ENCODE measurements at places on chromosomes 1 and 21.

DNA sequence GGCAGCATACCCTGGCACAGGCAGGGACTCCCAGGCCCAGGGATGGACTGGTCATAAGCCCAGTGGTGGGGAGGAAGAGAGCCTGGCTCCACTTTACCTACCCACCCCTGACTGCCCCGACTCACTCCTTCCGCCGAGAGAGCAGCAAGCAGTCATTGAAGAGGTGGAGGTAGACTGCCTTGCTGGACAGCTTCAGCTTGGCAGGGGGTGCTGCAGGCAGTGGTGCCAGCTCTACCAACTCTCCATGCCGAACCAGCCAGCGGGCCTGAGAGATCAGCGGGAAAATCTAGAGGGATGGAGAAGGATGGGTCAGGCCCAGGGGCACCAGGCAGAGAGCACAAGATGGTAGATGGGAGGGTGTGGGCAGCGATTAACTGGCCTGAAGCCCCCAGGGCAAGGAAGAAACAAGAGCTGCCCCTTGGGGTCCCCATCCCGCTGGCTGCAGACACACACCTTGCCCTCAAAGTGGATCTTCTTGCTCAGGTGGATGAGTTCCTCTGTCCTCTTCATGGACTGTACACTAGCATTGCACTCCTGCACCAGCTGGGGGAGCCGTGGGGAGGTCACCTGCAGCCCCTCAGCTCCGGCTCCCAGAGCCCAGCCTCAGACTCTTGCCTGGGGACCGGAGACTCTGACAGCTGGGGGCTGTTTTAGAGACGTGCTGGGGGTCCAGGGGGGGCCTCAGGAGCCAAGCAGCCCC, 7.7 kb downstream of the ARHGEF19 start:
- DNase-seq, result peak; percentile 65

DNA sequence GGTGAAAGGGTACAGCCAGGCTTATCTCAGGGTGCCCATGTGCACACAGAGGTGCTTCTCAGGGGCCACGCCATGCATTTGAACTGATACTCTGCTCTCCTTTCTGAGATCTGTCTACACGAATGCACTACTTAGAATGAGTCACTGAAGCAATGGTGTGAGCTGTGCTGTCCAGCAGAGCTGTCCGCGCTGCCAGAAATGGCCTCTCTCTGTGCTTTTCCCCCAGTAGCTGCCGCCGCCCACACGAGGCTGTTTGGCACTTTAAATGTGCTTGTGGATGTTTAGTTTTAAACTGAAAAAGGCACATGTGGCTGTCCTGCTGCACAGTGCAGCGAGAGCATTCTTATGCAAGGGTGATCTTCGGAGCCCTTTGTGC, 87.1 kb upstream of the COL6A1 start:
- DNase-seq, result no peak

GRCh38 chr1:179817789-179818188, 59.8 kb downstream of the TOR1AIP2 start:
- DNase-seq, result no peak

DNA sequence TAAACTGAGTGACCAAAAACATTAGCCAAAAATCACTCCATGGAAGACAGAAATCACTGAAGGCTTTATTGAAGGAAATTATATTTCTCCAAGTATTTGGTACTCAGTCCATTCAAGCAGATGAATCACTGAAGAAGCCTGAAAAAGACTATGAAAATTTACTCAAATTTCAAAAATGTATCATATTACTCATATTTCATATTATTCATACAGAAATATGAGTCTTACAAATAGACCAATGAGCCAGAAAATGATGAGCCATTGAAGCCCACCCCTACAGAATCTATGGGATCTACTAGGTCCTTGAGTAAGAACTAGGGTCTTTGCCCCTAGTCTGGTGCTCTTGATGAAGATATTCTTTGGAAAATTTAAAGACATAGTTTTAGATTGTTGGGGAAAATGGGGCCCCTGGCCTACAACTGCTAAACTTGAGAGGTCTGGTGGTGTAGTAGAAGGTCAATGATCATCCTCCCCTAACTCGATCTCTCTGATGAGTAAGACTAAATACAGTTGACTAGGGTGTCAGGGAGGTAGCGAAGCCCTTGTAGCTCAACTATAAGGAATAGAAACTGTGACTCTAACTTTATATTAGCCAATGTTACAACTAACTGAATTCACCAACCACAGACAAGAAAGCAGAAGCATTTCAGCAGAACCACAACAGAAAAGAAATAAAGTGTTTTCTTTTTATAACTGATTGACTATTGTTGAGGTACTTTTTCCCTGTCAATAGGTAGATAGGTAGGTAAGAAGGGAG, 81.0 kb downstream of the NOTCH2 start:
- no peak for DNase-seq

GRCh38 chr1:150273311-150273710, 721 bp downstream of the C1orf54 start:
- DNase-seq, result no peak

DNA sequence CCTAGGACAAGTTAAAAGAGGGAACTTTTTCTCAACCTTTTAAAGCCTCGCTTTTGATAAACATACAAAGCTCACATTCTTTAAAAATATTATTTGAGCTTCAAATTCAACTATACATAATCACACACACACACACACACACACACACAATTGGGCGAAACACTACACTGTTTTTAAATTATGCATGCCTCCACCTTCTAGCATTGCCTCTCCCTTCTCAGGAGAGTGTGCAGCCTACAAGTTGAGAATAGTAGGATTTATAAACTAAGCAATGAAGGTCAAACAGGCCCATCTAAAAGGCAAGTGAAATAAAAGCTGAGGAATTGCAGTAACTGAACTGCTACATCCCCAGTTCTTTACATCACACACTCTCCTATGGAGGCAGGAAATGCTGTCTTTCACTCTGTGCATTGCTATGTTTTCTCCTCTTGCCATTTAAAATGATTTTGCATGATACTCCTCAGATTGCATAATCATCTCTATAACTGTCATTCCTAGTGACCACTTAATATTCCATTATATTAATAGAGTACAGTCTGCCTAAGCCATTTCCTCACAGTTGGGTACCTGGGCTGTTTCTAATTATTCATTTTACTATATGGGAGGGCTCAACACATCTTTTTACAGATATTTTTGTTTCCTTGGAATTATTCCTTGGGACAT, 92.5 kb upstream of the KCNE2 start:
- no peak for DNase-seq

DNA sequence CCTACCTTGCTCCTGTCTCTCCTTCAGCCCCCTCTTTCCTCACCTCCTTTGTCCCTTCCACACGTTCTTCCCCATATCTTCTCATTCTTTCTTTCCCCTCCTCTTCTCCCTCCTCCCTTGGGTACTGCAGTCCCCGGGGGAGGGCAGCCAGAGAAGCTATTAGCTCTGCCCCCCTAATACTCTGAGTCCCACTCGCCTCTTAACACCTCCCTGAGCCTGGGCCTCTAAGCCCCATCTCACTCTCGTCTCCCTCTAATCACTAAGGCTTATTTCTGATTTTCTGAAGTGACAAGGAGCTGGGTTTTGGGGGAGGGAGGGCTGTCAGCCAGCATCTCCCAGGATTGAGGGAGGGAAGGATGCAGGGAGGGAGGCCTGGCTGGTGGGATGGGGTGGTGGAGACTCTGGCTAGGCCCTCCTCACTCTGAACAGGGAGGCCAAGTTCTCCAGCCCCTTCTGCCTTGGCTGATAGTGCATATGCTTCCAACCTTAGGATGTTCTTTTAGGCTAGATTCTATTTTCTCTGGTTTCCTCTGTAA, 25.6 kb upstream of the DMBX1 start:
- no peak for DNase-seq

- no peak for DNase-seq
Measured at GRCh38 chr1:43276673-43277072, 6.9 kb downstream of the TMEM125 start.

- no peak for DNase-seq
Measured at GRCh38 chr1:31989964-31990363, 23.7 kb upstream of the KHDRBS1 start.

- DNase-seq, result no peak
Measured at GRCh38 chr1:145757420-145757819, 38.1 kb downstream of the CD160 start.

DNA sequence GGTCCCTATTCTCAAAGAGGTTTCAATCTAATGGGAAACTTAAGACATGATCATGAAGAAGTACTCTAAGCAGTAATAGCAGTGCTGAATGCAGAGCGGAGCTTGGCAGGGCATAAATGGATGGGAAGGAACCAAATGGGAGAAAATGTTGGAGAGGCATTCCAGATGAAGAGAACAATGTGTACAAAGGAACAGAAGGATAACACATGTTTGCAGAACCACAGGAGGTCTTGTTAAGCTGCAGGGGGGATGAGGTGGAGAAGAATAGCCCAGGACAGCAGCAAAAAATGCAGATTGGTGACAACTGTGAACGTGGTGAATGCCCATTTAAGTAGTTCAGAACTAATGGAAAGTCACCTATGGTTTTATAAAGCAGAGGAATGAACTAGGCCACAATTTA, 99.1 kb downstream of the ASTN1 start:
- DNase-seq, result peak; percentile 30

GRCh38 chr1:61423643-61424042, 301.3 kb downstream of the TM2D1 start:
- no peak for DNase-seq

DNA sequence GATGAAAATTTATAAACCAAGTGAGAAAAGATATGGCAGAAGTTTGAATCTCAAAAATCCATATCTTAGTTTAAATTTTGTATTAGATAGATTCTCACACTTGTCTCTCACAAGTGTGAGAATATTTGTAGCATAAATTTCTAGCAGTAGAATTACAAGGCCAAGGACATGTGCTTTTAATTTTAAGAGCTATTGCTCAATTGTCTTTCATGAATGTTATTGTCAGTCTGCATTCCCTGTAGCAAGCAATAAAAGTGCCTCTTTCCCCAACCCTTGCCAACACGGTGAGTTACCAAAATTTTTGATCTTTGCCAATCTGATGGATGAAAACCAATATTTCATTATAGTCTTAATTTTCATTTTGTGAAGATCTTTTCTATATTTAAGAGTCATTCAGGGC, 64.0 kb downstream of the CTH start:
- no peak for DNase-seq

- DNase-seq, result no peak
Measured at GRCh38 chr1:215418876-215419447, 148.1 kb upstream of the KCTD3 start.

DNA sequence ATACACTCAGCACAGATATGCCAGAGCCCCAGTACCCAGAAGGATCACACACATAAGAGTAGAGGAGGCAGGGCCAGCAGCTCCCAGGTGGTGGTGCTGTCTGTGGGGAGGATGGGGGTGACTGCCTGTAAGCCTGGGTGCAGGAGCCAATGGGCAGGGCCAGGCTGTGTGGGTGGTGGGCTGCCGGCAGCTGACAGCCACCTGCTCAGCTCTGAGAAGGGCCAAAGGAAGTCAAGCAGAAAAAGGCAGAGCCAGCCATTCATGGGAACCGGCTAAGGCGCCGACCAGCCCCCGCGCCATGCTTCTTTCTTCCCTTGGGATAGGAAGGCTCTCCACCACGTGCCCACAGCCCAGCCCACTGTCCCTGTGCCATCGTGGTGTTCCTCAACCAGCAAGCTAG, 14.1 kb downstream of the PIK3C2B start:
- no peak for DNase-seq

DNA sequence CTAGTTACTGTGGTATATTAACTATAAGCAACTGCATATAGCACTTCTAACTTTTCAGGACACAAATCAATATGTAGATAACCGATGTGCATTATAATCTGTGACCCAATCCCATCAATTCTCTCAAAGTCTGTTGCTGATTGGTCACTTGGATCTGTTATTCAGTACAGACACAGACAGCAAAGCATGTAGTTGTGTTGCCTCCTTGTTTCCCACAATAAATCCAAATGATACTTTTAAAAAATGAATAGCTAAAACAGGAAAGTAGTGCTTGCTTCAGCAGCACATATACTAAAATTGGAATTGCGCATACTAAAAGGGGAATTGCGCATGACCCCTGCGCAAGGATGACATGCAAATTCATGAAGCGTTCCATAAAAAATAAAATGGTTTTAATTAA, 28.1 kb downstream of the NDC1 start:
- no peak for DNase-seq

- peak; percentile 59 for DNase-seq
Measured at GRCh38 chr1:159214149-159214760, 9.6 kb downstream of the ACKR1 start.

DNA sequence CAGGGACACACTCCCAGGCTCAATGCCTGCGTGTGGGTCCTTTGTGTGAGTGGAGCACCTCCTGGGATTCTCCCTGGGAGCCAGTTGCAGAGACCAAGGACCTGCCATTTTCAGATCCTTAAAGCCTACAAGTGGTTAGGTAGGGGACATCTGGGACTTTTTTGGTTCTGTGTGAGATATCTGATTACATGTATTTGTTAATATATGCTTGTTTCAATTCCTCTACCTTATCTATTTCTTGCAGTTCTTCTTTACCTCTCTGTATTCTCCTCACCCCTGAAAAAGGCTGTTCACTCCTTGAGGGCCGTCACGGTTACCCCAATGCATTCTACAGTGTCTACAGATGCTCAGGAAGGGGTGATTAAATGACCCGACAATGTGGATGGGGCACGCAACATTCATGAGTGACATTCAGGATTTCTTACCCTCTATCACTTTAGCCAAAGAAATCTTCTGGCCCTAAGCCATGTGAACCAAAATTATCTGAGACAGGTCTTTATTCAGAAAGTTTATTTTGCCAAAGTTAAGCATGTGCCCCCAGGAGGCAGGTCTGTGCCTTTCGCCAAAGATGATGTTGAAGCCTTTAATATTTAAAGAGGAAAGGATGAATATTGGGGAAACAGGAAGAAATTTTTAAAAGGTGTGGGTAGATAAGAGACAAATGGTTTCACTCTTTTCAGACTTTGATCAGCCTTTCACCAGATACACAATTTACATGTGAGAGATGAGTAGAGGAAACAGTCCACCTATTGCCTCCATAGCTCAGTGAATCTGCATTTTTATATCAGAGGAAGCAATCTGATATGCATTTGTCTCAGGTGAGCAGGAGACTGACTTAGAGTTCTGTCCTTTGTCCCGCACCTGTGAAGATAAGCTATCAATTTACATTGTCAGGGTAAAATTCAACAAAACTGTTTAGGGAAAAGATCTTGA, 44.6 kb upstream of the MPZL1 start:
- DNase-seq, result no peak

- DNase-seq, result no peak
Measured at GRCh38 chr21:45370575-45370974, 34.4 kb upstream of the COL18A1 start.

DNA sequence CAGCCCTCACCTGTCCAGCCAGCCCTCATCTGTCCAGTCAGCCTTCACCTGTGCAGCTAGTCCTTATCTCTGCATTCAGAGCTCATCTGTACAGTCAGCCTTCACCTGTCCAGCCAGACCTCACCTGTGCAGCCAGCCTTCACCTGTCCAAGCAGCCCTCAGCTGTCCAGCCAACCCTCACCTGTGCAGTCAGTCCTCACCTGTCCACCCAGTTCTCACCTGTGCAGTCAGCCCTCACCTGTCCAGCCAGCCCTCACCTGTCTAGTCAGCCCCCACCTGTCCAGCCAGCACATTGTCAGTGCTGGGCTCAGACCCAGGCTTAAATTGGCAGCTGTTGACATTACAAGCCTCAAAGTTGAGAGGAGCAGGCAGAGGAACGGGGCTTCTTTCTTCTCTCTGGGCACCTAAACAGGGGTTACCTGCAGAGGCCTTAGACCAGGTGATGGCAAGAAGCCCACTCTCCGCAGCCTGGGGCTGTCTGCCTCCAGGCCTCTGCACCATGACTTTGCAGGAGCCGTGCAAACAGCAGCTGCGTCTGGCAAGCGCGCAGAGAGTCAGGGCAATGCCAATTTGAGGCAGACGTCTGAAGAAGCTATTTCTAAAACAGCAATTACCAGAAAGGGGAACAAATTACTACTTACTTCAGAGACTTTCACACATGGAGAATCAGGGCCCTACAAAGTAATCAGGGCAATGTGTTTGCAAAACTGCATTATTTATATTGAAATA, 506.1 kb downstream of the NPHP4 start:
- no peak for DNase-seq
